ENCODE measurements at places on chromosomes 16 and 17.

- DNase-seq = no peak
Measured at GRCh38 chr16:69055008-69055407, 50.4 kb upstream of the HAS3 start.

GRCh38 chr17:43406676-43407645, 8.2 kb downstream of the ARL4D start:
- peak; percentile 49 for DNase-seq

DNA sequence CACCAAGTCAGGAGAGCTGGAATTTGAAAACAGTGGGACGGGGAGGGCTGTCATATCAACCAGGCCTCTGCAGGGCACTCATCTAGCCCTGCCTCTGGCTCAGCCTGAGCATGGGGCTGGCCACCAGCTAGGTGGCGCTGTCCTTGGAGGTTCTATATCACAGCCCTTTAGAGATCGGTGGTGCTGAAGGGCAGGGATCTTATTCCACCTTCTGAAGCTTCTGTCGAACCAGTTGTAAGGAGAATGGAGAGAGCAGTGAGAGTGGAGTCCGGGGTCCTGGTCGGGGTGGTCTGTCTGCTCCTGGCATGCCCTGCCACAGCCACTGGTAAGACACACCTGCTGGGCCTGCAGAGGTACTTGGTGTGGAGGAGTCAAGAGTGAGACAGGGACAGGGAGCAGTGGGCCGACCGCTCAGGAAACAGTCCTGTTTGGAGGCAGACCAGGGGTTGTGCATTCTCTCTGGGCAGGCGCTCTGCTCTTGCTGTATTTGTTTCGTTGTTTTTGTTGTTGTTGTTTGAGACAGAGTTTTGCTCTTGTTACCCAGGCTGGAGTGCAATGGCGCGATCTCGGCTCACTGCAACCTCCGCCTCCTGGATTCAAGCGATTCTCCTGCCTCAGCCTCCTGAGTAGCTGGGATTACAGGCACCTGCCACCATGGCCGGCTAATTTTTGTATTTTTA, at the start of gene CES3:
Gene CES3 (plus strand): TSS at position 202 of the 680 bp plus-strand sequence. CDS start 42 bp downstream, at position 244.
- peak; percentile 67 for DNase-seq

GRCh38 chr17:12613566-12613965, 52.1 kb upstream of the MYOCD start:
- DNase-seq = peak; percentile 35

DNA sequence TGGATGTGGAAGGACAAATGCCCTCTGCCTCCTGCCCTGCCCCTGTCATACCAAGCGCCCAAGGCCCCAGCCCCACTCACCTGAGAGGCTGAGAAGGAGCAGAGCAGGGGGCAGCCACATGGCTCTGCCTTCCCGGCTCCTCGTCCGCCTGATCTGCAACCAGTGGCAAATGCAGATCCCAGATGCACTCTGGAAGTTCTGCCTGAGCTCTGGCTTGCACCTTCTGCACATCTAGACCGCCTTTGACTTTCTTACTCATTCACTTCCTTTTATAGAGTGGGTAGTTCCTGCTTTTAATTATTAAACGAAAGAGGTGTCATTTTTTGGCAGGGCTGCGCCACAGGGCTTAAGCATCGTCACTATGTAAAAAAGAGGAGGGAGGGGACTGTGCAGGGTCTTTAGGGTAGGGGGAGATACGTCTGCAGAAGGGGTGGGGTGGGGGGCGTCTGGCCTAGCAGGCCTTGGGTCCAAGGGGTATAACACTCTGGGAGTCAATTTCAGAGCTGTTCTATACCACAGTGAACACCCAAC, at the start of gene CD300LB:
Gene CD300LB (minus strand): TSS at position 245 of the 531 bp plus-strand sequence. CDS start 125 bp downstream, at position 120.
- DNase-seq = no peak

All from cardiac fibroblast (primary cell).